B cell (primary cell): ENCODE measurements at places on chromosomes 3 and 15.

- H3K27ac ChIP-seq: no peak overlapping the region
- H3K4me3 ChIP-seq: no peak overlapping the region
- no peaks in the 10 kb centered on the region for H3K36me3 ChIP-seq
- no peaks in the 10 kb centered on the region for H3K4me1 ChIP-seq
These were observed 133.9 kb upstream of the PLXNA1 start for GRCh38 chr3:126848991-126849390.

GRCh38 chr3:23182996-23183513 lies 20.1 kb upstream of the UBE2E2 start:
- no peak for DNase-seq
- H3K27me3 ChIP-seq: no peaks in the 10 kb centered on the region
- H3K27ac ChIP-seq: no peak overlapping the region
- H3K36me3 ChIP-seq: no peaks in the 10 kb centered on the region
- H3K4me3 ChIP-seq: no peak overlapping the region

DNA sequence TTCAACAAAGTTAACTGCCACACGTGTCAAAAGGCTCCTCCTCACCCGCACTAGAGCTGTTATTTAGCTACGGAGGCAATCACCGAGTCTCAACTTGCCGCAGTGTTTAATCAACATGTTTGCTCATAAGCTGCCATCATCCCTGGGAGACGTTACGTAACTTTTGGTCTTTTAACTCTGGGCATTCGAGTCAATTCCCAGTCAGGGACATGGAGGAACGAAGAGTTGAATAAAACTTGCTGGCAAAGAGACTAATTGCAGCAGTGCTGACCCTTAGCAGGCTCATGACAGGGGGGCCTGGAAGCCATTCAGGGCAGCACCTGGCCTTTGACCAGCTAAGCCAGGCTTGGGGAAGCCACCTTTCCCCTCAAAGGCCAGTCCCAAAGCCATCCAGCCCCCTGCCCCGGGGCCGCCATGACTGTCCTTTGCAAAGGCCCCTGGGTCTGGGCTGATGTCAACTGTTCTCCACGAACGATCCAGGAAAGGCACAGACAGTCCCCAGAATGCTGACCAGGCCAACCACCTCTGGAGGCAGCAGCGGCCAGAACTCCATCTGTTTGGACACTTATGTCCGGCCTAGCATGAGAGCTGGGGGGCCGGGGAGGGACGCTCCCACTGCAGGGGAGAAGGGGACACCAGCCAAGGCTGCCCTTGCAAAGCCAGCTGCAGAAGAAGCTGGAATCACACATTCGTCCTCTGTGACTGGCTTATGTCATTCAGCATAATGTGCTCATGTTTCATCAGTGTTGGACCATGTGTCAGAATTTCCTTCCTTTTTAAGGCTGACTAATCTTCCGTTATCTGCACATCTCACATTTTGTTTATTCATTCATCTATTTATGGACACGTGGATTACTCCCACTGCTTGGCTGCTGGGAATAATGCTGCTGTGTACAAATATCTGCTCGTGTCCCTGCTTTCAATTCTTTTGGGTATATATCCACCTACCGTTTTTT lies 43.7 kb downstream of the PCSK6 start:
- H3K4me3 ChIP-seq: no peak overlapping the region
- no peaks in the 10 kb centered on the region for H3K4me1 ChIP-seq
- no peak overlapping the region for H3K27ac ChIP-seq
- no peaks in the 10 kb centered on the region for H3K36me3 ChIP-seq
- peaks cover 12% of the 10 kb centered on the region for H3K27me3 ChIP-seq

DNA sequence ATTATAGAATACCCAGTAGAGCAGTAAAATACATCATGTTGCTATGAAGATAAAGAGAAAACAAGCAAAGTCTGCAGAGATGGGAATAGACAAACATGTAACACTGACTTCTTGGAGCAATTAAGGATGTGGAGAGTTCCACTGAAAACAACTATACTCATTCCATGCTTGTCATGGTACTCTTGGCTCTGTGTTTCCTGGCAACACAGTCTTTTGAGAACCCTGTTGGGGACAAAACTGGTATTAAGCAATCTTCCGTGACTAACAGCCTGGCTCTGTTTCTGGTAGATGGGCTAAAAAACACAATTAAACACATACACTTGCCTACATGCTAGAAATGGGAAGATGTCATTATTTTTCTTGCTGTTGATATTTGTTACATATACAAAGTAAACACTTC lies 1212.3 kb upstream of the GBE1 start:
- H3K27ac ChIP-seq: no peak overlapping the region
- DNase-seq: no peak
- H3K36me3 ChIP-seq: no peaks in the 10 kb centered on the region
- H3K27me3 ChIP-seq: no peaks in the 10 kb centered on the region

GRCh38 chr3:43036621-43037423 lies 57.7 kb downstream of the GASK1A start:
- H3K4me1 ChIP-seq: no peaks in the 10 kb centered on the region
- no peaks in the 10 kb centered on the region for H3K27me3 ChIP-seq
- no peak overlapping the region for H3K4me3 ChIP-seq
- no peak for DNase-seq
- H3K27ac ChIP-seq: no peak overlapping the region

GRCh38 chr3:64058566-64058965 lies 35.3 kb upstream of the PSMD6 start:
- no peak overlapping the region for H3K27ac ChIP-seq
- H3K36me3 ChIP-seq: no peaks in the 10 kb centered on the region
- H3K4me3 ChIP-seq: no peak overlapping the region
- DNase-seq: no peak
- H3K27me3 ChIP-seq: no peaks in the 10 kb centered on the region

- peaks cover 11% of the 10 kb centered on the region for H3K36me3 ChIP-seq
- no peak overlapping the region for H3K4me3 ChIP-seq
- H3K27ac ChIP-seq: peak overlapping the region; percentile 30
- H3K4me1 ChIP-seq: peaks cover 21% of the 10 kb centered on the region
These were observed 38.1 kb downstream of the TRAK1 start for GRCh38 chr3:42129014-42129953.

GRCh38 chr3:48684480-48685143 lies 1.1 kb downstream of the NCKIPSD start:
- no peak overlapping the region for H3K4me3 ChIP-seq
- peaks cover 26% of the 10 kb centered on the region for H3K36me3 ChIP-seq
- DNase-seq: no peak
- no peak overlapping the region for H3K27ac ChIP-seq
- H3K27me3 ChIP-seq: no peaks in the 10 kb centered on the region

DNA sequence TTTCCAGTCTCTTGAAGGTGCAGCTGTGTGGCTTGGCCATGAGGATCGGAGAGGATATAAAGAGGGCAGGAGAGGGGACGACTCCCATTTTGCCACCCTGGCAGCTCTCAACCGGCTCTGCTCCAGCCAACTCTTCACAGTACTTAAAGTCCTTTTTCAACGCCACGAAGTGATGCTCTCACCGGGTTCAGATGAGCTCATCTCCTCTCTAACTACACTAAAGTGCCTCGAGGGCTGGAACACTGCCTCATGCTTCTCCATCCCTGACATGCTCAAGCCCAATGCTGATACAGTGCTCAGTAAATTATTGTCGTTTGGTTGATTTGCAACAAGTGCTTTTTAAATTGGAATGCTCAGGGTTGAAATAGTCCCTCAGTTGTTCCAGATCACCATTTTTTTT lies 97.8 kb downstream of the GTPBP8 start:
- no peak for DNase-seq
- no peaks in the 10 kb centered on the region for H3K36me3 ChIP-seq
- H3K4me3 ChIP-seq: no peak overlapping the region
- H3K27ac ChIP-seq: no peak overlapping the region
- H3K4me1 ChIP-seq: no peaks in the 10 kb centered on the region

- no peaks in the 10 kb centered on the region for H3K4me1 ChIP-seq
- no peaks in the 10 kb centered on the region for H3K36me3 ChIP-seq
- no peaks in the 10 kb centered on the region for H3K27me3 ChIP-seq
- H3K4me3 ChIP-seq: no peak overlapping the region
- H3K27ac ChIP-seq: no peak overlapping the region
These were observed 73.8 kb upstream of the ATP13A5 start for GRCh38 chr3:193452338-193452737.

DNA sequence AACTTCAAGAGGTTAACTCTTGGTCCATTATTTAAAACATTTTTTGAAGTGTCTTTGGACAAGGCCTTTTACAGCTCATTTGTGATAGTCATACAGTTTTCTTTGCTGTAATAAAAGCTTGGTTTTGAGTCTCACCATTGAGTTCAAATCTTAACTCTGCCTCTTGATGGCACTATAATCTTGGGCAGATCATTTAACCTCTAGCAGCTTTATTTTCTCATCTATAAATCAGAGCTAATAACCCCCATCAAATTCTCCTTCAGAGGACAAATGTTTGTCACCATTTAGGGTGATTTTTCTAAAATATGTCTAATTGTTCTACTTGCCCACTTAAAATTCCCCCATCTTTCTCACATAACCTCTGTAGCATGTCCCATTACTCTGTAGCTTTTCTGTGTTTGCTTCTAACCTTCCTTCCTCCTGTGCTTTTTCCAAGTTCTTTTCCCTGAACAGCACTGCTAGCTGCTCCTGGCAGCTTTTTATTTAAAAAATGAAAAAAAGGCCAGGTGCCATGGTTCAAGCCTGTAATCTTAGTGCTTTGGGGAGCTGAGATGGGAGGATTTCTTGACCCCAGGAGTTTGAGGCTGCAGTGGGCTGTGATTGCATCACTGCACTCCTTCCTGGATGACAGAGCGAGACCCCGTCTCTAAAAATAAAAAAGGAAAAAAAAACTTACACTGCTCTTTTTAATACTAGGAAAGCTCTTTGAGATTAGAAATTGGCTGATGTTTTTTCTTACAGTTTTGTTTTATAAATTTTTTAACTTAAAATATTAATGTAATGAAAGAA lies 28.5 kb downstream of the UBE2E1 start:
- peaks cover 55% of the 10 kb centered on the region for H3K4me1 ChIP-seq
- H3K27ac ChIP-seq: no peak overlapping the region
- H3K4me3 ChIP-seq: no peak overlapping the region
- no peaks in the 10 kb centered on the region for H3K27me3 ChIP-seq
- DNase-seq: no peak

DNA sequence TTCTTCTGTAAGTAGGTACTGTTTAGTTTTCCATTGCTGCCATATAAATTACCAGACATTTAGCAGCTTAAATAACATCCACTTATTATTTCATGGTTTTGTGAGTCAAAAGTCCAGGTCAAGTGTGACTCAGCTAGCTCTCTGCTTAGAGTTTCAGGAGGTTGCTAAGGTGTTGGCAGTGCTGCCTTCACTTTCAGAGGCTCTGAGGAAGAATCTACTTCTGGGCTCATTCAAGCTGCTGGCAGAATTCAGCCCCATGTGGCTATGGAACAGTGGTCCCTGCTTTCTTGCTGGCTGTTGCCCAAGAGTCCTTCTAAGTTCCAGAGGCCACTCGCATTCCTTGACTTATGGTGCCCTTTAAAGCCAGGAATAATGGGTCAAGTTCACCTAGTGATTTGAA lies 4.5 kb downstream of the CFAP44 start:
- H3K27me3 ChIP-seq: no peaks in the 10 kb centered on the region
- H3K4me1 ChIP-seq: peaks cover 5% of the 10 kb centered on the region
- H3K27ac ChIP-seq: no peak overlapping the region
- H3K4me3 ChIP-seq: no peak overlapping the region

DNA sequence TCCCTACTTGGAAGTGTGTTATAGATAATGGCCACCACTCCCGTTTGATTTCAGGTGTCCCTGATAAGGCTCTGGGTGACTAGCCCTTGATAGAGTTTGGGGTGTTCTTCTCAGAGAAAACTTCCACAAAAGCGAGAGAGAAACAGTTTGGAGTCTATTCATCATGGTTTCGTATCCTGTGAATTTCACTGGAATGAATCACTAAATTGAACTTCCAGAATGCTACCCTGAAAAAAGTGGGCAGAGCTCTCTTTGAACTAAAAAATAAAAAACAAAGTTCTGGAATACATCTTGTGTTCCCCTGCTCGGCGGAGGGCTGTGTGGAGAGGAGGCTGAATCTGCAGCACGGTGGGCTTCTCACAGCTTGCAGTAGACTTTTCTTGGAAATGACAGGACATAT lies 52.8 kb upstream of the FAM98B start:
- no peaks in the 10 kb centered on the region for H3K4me1 ChIP-seq
- no peak overlapping the region for H3K4me3 ChIP-seq
- H3K27me3 ChIP-seq: no peaks in the 10 kb centered on the region
- H3K27ac ChIP-seq: no peak overlapping the region

- no peak overlapping the region for H3K27ac ChIP-seq
- no peaks in the 10 kb centered on the region for H3K36me3 ChIP-seq
- H3K4me3 ChIP-seq: no peak overlapping the region
These were observed 199.1 kb upstream of the GADL1 start for GRCh38 chr3:31093606-31094005.

- no peak for DNase-seq
- no peaks in the 10 kb centered on the region for H3K27me3 ChIP-seq
- H3K4me1 ChIP-seq: no peaks in the 10 kb centered on the region
- no peak overlapping the region for H3K4me3 ChIP-seq
- H3K27ac ChIP-seq: no peak overlapping the region
These were observed 451.4 kb upstream of the ARPP21 start for GRCh38 chr3:35187908-35188307.

- no peak for DNase-seq
- H3K27me3 ChIP-seq: no peaks in the 10 kb centered on the region
- no peaks in the 10 kb centered on the region for H3K36me3 ChIP-seq
- no peak overlapping the region for H3K27ac ChIP-seq
- H3K4me1 ChIP-seq: no peaks in the 10 kb centered on the region
These were observed 588.8 kb upstream of the BCHE start for GRCh38 chr3:166425900-166426611.

DNA sequence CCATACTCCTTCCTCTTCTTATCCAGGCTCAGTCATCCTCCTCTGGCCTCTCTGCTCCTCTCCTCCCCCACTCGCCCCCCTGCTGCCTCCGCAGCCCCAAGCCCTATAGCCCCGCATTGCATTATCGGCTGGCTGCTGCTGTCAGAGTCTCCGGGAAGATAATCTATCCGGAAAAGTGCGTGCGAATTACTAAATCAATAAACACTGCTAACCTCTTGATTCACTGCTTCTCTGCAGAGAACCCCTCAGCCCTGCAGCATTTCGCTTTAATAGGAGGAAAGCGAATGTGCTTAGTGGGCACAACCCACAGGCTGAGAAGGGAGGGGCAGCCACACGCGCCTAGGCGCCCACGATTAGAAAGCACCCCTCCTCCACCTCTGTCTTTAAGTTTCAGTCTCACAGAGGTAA lies 167.6 kb downstream of the ABHD5 start:
- no peak overlapping the region for H3K27ac ChIP-seq
- DNase-seq: no peak
- no peak overlapping the region for H3K4me3 ChIP-seq
- H3K27me3 ChIP-seq: no peaks in the 10 kb centered on the region

- H3K27ac ChIP-seq: no peak overlapping the region
- no peak for DNase-seq
- H3K27me3 ChIP-seq: no peaks in the 10 kb centered on the region
- no peak overlapping the region for H3K4me3 ChIP-seq
- no peaks in the 10 kb centered on the region for H3K36me3 ChIP-seq
- H3K4me1 ChIP-seq: no peaks in the 10 kb centered on the region
These were observed 59.0 kb downstream of the SCN5A start for GRCh38 chr3:38590521-38590920.
